ENCODE measurements at places on chromosomes 6 and 20.

GRCh38 chr6:140970485-140970884 lies 1162.2 kb upstream of the GJE1 start:
- DNase-seq: no peak

DNA sequence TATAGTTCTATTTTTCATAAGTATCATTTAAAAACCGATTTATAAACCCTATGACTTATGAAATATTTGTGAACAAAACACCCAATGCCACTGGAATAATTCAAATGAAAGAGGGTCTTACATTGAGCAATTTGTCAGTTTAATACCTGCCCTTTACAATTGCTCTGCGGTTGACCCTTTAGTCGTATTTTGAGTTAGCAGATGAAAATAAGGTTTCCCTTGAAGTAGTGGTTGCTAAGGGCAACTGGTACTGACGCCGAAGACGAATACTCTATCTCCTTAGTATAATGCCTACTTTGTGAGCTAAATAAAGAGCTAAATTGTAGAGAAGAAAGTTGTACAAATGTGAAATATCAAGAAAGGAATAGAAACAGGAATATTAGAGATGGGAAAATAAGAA lies 69.4 kb downstream of the KCNQ5 start:
- DNase-seq: no peak

DNA sequence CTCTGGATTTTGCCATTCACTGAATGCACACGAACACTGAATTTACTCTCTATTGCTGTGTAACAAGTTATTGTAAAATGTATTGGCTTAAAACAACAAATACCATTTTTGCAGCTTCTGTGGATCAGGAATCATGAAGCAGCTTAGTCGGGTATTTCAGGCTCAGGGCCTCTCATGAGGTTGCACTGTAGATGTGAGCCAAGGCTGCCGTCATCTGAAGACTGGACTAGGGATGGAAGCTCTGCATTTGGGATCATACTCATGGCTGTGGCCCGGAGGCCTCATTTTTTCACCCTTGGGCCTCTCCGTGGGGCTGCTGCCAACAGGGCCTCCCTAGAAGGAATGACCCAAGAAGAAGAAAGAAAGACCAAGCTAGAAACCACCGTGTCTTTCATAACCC lies 492.4 kb upstream of the CDH4 start:
- DNase-seq: no peak

- no peak for DNase-seq
Measured at GRCh38 chr6:82738773-82739172, 326.9 kb downstream of the UBE3D start.

DNA sequence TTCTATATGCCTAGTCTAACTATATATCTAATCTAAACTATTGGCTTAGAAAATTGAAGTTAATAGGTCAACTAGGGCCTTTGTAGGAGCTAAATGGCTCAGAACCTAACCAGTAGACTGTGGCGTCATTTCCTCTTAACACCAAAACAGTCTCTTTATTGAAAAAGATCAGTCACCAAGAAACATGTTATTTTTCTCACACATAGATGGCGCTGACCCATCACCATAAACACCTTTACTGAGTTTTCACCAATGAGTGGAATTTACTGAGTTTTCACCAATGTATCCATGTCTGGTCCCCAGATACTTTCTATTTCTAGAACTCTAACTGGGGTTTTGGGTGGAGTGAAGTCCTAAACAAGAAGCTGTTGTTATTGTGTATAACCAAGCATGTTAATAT lies 636.0 kb downstream of the BCKDHB start:
- DNase-seq: peak; percentile 63

DNA sequence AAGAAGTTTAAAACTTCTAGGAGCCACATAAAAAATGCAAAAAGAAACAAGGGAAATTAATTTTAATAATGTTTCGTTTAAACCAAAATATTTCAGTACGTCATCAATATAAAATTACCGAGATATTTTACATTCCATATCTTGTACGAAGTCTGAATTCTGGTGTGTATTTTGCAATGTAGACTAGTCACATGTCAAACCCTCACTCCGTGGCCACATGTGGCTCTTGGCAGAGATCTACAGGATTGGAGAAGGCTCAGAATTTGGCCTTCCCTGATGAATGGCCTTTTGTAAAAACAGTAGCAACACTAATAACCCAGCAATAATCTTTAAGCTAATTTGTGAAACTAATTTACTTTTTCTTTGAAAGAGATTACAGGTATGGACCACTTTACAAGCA lies 217.1 kb downstream of the PRL start:
- peak; percentile 50 for DNase-seq

GRCh38 chr6:11015102-11015501 lies 29.0 kb downstream of the ELOVL2 start:
- DNase-seq: no peak

- DNase-seq: peak; percentile 13
Measured at GRCh38 chr6:17419189-17419575, 25.8 kb downstream of the CAP2 start.

GRCh38 chr20:10060226-10060625 lies 25.4 kb downstream of the ANKEF1 start:
- DNase-seq: no peak

DNA sequence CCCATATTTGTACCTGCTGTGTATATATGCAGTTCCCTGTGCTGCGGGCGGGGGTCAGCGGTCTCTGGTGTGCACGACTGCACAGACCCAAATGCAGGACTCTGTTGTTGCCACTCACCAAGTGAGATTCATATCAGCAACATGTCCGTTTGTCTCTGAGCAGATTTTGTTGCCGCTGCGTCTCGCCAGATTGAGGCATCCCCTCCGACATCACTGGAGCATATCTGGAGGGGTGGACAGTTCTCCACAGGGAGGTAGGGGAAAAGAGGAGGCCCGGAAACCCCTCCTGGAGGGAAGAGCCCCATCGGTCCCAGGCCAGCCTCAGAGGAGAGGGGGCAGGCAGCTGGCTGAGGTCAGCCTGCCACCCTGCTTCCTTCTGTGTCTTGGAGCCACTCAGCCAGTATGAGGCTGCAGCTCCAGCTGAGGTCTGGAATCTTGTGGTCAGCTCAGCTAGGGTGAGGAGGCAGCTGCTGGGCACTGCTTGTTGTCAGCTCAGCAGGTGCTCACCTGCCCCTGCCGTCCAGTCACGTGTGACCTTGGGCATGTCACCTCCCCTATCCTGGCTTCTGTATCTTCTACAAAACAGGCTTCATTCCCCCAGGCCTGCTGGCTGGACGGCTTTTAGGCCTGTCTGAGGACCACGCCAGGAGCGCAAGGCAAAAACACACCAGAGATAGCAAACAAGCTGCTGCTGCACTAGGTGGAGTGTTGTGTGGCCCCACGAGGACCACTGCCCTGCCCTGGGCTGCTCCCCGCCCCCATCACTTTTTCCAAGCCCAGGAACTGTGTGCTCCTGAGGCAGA lies 47.1 kb downstream of the HNF4A start:
- no peak for DNase-seq

- peak; percentile 36 for DNase-seq
Measured at GRCh38 chr6:40912158-40912946, 126.7 kb downstream of the UNC5CL start.

GRCh38 chr20:54084727-54085388 lies 14.5 kb upstream of the BCAS1 start:
- no peak for DNase-seq

DNA sequence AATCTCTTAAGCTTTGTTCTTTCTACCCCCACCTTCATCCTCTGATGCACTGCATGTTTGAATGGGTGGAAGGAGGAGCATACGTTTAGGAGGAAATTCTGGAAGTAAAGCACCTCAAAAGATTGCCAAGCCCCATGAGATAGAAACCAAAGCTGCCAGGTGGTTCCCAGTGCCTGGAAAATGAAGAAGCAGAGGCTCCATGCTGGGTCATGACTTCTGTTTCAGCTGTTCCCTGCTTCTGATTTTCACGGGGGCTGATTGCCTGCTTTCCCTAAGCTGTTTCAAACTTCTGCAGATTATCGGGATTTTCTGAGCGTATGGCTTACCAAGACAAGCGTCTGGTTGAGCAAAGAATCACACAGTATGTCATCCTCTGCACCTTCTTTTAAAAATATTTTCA lies 87.5 kb upstream of the SYNDIG1 start:
- no peak for DNase-seq

- peak; percentile 37 for DNase-seq
Measured at GRCh38 chr6:154614101-154614500, 103.6 kb upstream of the CNKSR3 start.

DNA sequence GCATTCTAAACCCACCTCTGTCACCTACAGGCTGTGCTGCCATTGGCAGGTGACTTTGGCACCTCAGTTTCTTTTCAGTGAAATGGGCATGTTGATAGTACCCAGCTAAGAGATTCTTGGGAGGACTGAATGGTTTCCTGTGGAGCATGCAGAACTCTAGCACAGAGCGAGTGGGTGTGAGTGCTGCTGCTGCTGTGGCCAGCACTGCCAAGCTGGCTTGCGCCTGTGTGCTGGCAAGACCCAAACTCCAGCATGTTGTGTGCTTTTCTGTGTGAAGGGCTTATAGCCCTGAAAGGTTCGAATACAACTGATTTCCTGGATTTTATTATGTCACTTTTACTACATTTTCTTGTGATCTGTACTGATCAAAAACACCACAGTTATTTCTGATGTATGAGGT lies 78.1 kb upstream of the KIF25 start:
- DNase-seq: no peak

GRCh38 chr6:45455408-45455807 lies 77.7 kb upstream of the SUPT3H start:
- DNase-seq: no peak

DNA sequence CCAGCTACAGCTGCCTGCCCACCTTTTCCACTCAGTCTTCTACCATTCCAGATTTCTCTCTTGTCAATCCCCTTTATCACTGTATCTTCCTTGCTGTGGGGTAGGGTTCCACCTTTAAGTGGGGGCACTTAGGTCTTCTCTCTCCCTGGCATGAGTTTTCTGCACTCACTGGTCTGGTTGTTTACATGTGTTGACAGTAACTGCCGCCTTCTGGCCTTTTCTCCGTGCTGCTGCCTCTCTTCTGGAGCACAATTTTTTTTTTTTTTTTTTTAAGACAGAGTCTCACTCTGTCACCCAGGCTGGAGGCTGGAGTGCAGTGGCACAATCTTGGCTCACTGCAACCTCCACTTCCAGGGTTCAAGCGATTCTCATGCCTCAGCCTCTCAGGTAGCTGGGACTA lies 12.0 kb downstream of the RNF114 start:
- no peak for DNase-seq

DNA sequence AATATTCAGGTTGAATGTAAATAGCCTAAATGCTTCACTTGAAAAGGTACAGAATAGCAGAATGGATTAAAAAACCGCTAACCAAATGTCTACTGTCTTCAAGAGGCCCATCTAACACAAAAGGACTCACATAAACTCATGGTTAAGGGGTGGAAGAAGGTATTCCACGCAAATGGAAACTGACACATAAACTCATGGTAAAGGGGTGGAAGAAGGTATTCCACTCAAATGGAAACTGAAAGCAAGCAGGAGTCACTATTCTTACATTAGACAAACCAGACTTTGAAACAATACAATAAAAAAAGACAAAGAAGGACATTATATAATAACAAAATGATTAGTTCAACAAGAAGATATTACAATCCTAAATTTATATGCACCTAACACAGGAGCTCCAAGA lies 38.3 kb upstream of the PKIB start:
- DNase-seq: no peak

DNA sequence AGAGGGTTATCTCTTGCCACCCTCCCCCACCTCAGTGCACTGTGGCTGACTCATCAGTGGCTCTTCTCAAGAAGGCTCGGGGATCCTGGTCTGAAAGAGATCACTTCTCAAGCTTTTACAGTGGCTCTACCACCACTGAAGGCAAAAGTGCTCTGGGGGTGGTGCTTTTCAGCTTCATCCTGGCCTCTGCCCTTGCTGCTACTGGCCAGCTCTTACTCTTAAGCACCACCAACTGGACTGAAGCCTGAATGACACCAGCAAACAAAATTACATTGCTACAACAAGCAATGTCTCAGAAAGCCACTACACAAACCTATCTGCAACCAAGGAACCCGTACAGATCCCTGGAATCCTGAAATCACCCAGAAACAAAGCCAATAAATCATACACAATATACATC lies 402.1 kb downstream of the EPHA7 start:
- peak; percentile 6 for DNase-seq

- DNase-seq: no peak
Measured at GRCh38 chr6:120945905-120946594, 388.2 kb downstream of the TBC1D32 start.

DNA sequence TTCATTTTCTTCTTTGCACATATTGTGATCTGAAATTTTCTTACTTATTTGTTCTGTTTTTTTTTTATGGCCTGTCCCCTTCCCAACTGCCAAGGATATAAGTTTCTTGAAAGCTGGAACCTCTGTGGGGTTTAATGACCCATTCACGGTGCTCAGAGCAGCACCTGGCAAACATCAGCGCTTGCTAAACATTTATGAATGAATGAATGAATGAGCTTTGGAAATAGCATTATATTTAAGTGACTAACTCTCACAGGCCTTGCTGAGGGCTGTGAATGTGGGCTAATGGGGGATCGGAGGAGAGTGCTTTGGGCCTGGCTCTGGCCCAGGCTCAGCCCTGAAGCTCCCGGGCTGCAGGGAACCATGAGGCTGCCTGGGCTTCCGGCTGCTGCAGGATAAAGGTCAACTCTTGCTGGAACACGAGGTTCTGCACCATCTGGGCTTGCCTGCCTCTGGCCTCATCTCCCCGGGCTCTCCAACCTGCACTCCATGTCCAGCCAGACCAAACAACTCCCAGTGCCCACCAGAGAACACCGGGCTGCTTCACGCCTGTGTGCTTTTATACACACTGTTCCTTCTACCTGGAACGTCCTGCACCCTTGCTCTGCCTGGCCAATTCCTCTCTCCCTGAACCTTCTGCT lies 14.6 kb upstream of the ARMC12 start:
- no peak for DNase-seq

DNA sequence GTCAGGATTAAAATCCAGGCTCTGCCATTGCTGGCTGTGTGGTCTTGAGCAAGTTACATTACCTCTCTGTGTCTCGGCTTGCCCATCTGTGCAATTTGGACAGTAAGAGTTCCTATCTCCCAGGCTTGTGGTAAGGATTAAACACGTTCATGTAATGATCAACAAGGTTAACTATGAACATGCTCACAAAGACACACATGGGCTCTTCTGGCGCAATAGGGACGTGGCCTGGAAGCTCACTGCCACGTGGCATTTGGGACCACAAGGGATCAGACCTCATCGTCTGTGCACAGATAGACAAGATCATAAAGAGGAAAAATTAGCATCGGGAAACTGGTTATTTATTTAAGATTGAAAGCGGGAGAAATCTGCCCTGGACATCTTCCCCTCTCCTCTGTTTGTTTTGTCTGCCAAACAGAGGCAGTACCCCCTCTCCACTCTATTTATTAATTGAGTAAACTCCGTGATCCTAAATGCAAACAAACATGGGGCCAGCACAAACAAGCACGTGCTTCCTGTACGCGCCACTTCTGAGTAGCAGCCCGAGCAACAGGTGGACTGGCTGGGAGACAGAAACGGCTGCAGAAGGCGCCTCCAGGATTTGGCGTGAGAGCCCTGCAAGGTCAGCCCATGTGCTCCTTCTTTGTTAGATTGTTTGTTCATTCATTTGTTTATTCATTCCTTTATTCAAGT lies 95.0 kb downstream of the CDH26 start:
- no peak for DNase-seq

GRCh38 chr6:158643836-158644230 lies 710 bp downstream of the DYNLT1 start:
- DNase-seq: no peak
